NCI-H526 (cell line): ENCODE measurements at places on chromosomes 16 and 17.

DNA sequence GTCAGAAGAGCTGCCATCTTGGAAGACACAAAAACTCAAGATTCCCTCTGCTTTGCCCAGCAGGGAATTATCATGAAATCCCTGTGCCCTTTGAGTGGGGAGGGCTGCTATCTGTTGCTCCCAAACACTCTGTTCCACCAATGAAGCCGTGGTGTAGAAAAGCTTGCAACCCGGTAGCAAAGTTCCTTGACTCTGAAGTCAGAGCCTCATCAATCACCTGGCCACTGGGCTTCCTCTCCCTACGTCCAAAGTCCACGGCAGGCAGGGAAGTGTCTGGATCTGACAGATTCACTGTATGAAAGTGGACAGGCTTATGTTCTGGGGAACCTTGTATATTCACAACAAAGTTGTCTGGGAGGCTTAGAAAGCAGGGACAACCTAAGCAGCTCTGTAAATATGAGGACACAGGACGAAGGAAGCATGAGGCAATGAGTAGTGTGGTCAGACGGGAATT is 343.3 kb downstream of the SLC39A11 start:
- no peak for DNase-seq

DNA sequence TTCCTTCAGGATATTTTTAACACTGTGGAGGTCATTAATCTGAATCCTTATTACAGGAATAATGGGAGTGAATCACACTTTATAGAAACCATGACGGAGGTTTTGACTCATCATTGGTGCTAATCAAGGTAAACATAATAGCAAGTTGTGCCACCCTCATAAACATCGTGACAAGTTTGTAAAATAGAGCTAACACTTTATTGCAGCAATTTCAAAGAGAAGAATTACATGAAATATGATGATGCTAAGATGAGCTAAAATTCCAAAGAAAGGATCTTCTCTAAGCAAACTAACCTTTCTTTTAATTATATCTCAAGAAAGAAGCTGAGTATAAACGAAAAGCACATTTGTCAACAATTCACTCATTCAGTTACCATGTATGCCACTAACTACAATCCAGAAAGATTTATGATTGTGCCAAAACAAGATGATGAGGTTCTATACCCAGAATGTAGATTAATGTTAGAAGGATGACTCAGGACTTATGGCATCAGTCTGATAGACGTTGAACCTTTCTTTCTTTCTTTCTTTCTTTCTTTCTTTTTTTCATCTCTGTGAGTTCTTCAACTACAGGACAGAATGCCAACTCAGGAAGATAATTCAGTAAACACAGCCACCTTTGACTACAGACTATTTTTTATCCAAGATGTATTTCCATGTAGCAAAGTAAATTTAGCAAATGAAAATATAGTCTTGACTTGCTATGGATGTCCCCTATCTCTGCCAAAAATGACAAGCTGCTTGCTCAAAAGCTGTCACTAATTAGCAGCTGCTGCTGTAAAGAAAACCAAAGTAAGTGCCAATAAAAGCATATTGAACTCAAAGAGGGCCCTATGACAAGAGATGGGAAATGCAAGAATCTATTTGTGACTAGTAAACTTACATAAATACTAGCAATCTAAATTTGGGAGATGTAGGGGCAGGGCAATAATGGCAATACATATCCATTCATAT is 23.3 kb downstream of the STAT5B start:
- DNase-seq, result no peak

DNA sequence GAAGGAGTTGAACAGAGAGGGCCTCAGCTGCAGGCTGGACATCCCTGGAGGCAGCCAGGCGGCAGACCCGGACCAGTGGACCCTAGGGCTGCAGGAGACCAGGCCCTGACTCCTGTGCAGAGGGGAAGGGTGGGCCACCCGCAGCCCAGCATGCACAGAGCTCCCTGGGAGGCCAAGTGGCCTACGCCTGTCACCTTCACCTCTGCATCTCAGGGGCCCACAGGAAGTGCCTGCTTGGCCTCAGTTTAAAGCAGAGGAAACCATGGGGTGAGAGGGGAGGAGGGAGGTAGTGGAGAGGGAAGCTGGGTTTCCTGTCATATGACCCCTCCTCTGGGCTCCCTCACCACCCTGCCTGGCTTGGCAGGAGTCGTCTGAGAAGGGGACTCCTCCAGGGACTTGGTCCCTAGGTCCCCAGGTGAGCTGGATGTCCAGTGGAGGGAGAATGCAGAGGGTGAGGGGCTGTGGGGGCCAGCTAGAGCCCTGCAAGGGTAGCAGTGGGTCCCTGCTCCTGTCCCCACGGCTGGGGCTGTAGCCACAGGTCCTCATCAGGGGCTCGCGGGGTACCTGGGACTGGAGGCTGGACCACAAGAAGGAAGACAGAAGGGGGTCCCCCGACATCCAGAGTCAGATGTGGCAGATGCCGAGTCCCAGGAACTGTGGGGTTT is at the start of gene TMC8:
TMC8 (plus strand) TSS at position 335 of the 665 bp plus-strand sequence. CDS start 818 bp downstream, outside the sequence.
- no peak for DNase-seq

DNA sequence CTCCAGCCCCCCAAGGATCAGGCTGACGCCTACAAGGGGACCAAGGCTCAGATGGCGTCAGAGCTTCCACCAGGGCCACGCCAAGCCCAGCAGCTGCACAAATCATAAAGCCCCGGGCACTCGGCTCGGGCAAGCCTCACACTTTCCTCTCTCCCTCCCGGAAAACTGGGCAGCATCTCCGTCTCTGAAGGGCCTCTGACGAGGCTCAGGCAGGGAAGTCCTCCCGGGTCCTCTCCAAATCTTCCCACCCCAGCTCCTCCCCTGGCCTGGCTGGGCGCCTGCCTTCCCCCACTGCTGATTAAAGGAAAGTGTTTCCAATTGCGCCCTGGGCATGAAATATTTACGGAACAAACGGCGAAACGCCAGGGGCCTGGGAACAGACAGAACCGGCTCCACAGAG is 38.5 kb downstream of the PIEZO1 start:
- DNase-seq, result no peak

- DNase-seq, result peak; percentile 80
Measured at GRCh38 chr17:28643983-28644786, 773 bp downstream of the BLTP2 start.

DNA sequence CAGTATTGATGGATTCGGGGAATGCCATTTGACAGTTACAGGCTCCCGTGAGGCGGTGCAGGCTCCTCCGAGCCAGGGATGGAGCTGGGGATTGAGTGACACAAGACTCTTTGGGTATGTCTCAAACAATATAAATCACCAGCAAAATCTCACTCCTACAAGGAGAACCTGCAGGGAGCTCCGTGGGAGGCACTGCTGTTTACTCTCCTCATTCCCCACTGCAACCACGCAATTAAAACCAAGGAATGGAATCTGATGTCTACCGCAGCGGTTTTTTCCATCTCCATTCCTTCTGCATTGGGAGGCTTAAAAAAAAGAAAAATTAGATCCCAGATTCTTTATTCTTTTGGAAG is 157.9 kb downstream of the WWOX start:
- DNase-seq, result no peak

- peak; percentile 31 for DNase-seq
Measured at GRCh38 chr16:81885976-81886586, 107.0 kb downstream of the PLCG2 start.

DNA sequence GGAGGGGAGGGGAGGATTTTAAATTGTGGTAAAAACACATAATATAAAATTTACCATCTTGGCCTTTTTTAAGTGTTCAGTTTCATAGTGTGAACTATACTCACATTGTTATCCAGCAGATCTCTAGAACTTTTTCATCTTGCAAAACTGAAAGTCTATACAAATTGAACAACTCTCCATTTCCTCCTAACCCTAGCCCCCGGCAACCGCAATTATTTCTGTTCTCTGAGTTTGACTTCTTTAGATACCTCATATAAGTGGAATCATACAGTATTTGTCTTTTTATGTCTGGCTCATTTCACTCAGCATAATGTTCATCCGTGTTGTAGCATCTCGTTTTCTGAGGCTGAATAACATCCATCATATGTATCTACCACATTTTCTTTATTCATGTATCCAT is 30.0 kb upstream of the MRTFB start:
- DNase-seq, result no peak

DNA sequence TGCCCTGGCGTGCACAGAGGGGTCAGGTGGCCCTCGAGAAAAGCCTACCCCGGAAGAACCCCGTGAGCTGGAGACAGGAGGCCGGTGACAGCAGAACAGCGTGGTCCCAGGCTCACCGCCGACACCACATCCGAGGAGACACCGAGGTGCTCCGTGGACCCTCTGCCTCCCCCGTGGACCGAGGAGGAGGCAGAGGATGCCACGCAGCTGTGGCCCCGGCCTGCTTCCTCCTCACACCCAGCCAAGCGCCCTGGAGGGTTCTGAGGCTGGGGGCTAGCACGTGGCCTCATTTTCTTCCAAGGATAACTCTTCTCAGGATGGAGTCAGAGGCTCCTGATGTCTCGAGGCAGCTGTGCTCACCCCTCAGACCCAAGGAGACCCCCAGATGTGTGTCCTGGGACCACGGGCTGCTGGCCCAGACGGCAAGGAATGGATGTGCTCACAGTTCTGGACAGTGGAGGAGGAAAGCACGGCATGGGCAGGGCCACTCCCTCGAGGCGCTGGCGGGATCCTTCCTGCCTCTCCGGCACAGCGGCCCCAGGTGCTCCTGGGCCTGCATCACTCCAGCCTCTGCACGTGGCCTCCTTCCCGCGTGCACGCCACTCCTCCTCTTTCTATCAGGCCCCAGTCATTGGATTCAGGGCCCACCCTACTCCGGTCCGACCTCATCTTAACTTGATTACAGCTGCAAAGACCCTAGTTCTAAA is 4.4 kb upstream of the PVALEF start:
- no peak for DNase-seq

DNA sequence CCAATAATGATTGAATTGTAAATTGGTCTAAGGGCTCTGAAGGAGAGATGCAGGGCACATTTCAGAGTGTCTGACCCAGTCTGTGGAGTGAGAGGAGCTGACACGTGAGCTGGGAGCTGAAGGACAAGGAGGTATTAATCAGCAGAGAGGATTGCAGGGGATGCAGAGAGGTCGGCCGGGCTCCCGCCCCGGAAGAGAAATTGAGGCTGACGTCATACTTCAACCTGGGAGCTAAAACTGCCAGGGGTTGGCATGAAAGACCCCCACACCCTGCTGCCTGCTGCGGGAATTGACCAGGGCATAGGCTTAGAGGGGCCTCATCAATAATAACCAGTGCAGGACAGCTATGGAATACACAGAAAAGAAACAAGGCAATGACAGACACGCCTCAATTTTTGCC is 53.6 kb upstream of the CLEC19A start:
- DNase-seq, result no peak

GRCh38 chr17:82319619-82320062 is 2.2 kb upstream of the CD7 start:
- DNase-seq, result no peak

- no peak for DNase-seq
Measured at GRCh38 chr17:59695945-59696681, 11.1 kb downstream of the PTRH2 start.

- DNase-seq, result no peak
Measured at GRCh38 chr16:19858340-19859018, 26.2 kb downstream of the GPRC5B start.

DNA sequence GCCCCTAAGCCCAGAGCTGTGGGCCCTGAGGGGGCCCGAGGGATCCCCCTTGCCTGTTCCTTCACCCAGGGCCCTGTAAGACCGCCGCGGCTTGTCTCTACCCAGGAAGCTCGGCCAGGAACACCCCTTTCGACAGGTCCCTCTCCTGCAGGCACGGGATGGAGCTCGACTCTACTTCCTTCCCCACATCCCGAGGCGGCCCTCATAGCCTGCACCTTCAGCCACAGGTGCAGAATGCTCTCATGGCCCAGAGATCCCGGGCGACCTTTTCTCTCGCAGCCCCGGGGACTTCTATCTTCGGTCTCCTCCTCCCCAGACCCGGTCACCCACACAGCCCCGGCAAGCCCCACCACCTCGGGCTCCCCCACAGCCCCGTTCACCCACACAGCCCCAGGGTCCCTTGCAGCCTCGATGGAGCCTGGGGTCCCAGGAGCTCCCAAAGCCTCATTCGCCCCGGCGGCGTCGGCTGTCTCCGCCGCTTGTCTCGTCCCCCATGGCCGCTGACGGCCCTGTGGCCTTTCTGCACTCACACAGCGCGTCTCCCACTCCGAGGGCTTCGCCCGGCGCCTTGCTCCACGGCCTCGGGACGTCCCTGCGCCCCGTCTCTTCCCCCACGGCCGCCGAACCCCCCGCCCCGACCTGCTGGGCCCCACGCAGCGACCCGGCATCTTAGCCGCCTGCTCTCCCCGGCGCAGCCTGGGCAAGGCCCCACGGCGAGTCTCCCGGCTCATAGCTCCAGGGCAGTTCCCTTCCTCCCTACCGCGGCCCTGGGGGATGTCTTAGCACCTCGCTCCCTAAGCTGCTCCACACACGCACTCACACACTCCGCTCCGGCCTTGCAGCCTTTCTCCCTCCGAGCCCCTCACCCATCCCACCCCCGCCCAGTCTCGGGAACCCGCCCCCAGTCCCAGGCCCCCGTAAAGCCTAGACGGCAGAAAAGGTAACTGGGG is 650 bp downstream of the KIAA0753 start:
- DNase-seq, result no peak
